ENCODE measurements at places on chromosomes 7 and 10.

DNA sequence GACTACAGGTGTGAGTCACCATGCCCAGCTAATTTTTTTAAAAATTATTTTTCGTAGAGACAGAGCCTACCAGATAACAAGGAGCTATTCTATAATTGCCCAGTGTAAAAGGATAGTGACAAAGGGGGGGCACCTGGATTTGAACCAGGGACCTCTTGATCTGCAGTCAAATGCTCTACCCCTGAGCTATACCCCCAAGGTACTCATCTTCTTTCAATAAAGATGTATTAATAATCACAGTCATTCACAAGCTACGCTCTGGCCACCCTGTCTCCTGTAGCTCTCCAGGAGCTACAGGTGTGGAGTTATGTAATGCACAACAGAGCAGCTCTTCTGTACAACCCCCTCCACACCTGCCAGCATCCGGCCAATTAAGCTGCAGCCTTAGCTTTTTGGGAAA, 83.5 kb downstream of the ZNF777 start:
- no peak for DNase-seq

DNA sequence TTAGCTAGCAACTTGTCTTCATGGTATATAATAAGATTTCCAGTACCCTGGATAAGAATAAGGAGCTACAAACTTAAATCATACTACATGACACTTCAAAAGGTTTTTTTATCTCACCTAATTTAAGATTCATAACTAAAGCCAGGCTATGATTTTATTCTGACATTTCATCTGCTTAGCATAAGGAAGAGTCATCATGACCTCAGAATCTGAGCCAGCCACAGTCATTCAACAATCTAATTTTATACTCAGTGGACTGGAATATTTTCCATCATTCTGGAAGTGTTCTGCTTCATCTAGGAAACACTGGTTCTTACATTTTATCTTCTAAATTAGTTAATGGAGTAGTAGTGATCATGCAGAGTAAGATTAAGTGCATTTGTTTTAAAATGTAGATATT, 102.1 kb upstream of the KCND2 start:
- DNase-seq: no peak

GRCh38 chr10:72104472-72105097, 16.2 kb upstream of the SPOCK2 start:
- no peak for DNase-seq

GRCh38 chr7:11835260-11835659, 3.3 kb upstream of the THSD7A start:
- DNase-seq: peak; percentile 51

DNA sequence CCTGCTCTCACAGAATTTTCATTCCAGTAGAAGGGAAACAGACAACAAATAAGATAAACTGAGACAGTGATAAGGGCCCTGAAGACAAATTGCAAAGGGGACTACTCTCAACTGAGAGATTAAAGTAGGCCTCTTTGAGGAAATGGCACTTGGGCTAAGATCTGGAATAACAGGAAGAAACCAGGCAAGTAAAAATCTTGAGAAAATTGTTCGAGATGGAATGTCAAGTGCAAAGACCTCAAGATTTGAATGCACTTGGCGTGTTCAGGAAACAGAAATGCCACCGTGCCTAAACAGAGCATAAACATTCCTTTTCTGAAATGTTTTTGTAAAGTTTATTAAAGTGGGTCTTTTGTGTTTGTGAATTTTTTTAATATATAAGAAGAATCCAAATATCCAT, 10.7 kb downstream of the ARMH3 start:
- DNase-seq: no peak

DNA sequence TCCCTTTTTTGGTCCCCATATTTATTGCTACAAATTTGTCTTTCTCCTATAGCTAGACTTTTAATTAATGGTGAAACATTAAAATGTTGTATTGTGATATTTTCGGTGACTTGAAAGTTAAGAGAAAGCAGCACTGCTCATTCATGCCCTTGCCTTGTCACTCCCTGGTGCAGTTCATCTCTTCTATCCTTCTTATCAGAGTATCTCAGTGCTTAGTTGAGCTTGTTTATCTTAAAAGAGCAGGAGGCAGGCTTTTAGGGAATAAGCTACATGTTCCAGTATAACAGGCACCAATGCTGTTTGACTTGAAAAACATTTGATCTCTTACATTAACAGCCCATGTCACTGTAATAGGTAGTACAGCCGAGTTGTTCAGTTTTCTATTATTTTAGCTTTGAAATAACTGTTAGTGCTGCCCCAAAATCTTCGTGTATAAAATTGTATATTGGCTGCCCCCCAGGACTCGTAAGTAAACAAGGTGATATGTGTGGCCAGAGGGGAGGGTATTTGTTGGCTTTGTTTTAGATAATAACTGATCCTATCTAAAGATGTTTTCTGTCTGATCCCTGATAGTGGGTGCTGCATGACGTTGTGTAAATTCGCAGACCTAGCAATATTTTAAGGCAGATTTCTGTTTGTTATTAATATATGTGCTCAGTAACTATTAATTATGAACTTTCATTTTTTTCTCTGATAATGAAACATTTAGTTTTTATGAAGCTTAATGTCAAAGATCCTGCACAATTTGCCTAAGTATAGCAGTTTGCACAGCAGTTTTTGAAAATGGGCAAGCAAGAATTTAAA, 96.5 kb downstream of the BTRC start:
- DNase-seq: no peak
